Stimulated activated CD4-positive, alpha-beta T cell treated with anti-CD3 and anti-CD28 coated beads, TNF-alpha, amount 100 ng/mL, for 1 hour (primary cell): ENCODE measurements at places on chromosomes 7 and 10.

DNA sequence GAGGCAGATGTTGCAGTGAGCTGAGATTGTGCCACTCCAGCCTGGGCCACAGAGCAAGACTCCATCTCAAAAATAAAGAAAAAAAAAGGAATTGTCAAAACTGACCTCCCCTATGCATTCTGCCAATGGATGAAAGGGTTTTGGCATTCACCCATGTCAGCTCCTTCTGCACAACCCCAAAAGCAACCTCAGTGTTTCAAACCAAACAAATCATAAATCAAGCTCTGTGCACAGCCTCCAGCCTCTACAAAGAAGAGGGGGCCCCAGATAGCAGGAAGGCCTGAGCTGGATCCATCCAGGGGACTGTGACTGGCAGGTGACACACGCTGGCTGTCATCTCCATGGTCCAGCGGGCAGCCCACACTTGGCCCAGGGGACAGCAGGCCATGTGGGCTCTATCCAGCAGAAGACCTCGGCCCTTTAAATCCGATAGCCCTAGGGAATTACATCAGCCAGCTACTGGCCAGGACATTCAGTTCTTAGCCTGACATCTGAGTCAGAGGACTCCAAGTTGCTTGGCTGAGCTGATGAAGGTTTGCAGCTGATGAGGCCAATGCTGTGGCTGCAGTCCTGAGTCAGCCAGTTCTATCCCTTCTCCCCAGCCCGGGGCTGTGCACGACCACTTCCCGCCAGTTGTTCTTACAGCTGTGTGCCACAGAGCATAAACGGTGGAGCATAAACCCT, 52.0 kb upstream of the FIGNL1 start:
- DNase-seq, result no peak

DNA sequence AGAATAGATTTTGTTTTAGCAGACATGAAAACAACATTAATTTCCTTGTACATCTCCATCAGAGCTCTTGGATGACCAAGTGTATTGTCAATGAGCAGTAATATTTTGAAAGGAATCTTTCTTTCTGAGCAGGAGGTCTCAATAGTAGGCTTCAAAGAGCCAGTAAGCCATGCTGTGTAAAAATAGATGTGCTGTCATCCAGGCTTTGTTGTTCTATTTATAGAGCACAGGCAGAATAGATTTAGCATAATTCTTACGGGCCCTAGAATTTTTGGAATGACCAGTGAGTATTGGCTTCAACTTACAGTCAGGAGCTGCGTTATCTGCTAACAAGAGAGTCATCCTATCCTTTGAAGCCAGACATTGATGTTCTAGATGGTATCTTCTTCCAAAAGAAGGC, 19.0 kb downstream of the MINPP1 start:
- no peak for DNase-seq

DNA sequence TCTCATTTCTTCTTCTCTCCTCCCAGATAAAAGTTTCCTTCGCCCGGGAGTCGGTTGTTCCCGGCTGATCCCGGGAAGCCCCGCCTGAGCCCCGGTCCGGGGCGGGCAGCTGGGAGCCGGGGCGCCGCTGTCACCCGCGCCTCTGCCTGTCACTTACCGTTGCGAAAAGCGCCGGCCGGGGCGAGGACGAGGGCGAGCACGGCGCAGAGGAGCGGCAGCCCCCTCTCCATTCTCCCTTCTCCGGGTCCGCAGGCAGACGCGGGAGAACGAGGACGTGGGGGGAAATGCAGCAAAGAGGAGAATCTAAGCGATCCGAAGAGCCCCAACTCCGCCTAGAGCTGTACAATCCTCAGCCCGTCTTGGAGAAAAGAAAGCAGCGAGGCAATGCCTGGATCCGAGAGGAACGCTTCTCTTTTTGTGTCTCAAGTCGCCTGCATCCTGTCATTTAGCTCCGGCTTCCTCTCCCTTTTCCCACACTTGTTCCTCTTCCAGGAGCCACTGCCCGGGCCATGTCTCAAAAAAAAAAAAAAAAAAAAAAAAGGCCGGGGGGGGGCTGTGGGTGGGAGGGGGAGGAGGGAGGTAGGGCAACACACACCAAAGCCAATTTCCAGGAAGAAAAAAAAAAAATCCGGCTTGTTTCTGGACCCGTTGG, at the start of gene NRP1:
Gene NRP1 (minus strand): TSS at position 515 of the 652 bp plus-strand sequence. CDS start 285 bp downstream, at position 230.
- DNase-seq, result no peak

- peak; percentile 11 for DNase-seq
Measured at GRCh38 chr7:104848138-104848990, 165.6 kb upstream of the KMT2E start.

GRCh38 chr10:129810-130209, 5.4 kb upstream of the ZMYND11 start:
- DNase-seq, result no peak

DNA sequence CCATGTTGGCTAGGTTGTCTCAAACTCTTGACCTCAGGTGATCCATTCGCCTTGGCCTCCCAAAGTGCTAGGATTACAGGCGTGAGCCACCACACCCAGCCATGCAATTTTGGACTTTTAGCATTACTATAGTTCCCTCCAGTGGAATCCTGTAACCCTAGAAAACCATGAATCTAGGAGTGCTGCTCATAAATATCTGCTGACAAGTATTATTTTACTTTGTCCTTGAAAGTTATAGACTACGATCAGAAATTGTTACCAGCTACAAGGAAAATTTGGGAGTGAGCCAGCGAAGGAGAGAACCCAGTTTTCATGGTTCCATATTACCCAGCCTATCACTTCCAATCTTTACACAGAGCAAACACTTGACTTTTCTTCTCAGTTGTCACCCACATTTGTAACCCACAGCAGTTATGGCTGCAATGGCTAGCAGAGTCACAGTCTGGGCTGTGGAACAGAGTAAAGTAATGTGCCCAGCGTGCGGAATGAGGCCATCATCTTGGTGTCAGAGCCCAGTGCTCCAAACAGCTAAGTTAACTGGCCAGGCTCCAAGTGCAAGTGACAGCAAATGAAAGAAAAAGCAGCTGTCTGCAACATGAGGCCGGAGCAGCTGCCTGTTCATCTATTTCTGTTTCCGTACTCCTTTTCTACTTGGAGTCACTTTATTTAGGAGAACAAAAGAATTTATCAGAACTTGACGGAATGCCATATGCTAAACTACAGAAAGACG, 29.9 kb downstream of the ZC3HC1 start:
- no peak for DNase-seq

DNA sequence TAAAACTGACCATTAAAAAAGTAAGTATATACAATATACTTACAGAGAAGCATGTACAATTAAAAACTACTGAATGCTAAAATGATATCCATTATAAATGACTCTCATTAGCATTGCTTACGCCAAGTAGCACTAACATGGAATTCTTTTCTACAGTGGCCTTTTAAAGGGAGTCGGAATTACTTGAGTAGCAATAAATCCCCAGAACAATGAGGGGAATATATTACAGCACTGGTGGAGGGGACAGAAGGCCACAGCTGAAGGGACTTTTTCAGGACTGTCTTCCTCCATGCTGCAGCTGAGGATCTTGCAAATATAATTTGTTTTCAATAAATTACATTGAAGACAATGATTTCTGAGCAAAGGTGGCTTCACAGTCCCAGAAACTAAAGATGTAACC, 97.0 kb downstream of the ALOX5 start:
- no peak for DNase-seq

DNA sequence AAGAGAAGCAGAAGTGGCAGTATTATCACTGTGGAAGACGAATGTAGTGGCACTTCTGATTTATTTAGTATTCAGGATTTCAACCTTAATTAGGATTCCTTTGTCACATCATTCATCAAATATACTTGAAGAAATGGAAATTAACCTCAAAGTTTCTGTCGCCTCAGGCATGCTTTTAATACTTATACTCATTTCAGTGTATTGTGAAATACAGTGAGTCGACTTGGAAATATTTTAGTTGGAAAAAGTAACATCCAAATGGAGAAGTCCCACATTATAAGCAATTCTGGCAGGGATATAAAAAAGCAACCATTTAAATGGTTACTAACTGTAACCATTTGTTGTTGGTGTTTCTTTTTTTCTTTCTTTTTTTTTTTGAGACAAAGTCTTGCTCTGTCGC, 648.8 kb downstream of the ARL4A start:
- DNase-seq, result no peak

DNA sequence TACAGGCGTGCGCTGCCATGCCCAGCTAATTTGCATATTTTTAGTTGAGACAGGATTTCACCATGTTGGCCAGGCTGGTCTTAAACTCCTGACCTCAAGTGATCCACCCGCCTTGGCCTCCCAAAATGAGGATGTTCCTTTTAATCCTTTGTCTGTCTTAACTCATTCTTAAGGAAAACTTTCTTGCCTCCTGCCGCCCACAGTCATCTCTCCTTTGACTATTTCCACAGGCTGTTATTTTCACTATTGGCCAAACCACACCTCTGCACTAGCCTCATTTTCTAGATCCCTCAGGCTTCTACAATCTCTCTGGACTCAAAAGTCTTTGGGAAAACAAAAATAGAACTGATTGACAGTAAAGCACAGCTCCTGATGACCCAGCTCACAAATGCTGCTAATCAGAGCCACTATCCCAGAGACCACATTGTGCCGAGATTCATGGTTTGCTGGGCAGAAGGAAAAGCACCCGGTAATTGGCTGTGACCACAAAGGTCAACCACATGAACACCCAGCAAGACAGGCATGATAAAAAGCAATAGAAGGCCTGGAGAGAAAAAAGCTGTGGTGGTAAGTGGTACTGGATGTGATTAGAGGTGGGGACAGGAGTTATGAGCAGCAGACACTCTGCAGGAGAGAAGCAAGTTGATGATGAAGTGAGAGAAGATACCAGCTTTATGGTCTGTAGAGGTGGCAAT, 44.1 kb upstream of the ZNRF2 start:
- no peak for DNase-seq

DNA sequence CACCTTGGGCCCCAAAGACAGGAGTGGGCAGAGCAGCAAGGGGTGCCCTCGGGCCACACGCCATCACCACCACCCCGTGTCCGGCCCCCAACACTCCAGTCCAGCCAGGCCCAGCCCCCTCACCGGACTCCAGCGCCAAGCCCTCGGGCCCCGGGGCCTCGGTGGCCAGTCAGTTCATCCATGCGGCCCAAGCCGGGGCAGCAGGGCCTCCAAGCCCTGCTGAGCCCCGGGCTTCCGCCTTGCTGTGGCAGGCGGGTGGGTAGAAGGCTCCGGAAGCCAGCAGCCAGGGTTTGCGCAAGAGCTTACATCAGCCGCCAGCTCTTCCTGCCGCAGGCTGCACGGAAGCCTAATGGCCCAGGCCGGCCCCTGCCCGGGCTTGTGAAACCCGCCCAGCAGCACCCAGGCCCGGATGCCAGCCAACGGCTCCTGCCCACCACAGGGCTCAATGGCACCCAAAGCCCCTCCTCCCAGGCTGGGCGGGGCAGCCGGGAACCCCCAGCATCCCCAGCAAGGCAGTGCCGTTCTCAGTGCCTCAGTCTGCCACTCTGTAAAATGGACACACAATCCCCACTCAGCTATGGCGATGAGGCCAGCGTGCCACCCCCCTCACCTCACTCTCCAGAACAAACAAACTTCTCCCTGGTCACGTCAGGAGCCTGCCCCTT, 26.5 kb downstream of the TNRC18 start:
- peak; percentile 65 for DNase-seq

- no peak for DNase-seq
Measured at GRCh38 chr7:91083855-91084644, 180.2 kb upstream of the FZD1 start.

- no peak for DNase-seq
Measured at GRCh38 chr7:30848121-30848855, 63.4 kb upstream of the AQP1 start.

DNA sequence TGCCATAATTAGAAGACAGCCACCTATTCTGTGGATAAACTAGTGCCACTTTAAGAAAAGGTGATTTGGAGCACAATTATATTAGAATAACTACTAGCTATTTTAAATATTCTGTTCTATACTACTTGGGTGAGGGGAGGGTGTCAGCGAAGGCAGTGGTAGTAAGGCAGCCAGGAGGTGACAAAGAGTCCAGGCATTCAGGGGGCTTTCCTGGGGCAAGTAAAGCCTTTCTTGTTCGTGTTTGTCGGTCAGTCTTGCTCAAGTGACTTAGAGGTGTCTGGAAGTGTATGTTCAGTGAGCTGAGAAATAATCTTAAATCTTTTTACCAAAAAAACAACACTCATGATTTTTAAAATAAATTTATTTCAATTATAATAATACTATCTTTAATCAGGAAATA, 34.4 kb downstream of the ADD3 start:
- DNase-seq, result no peak

DNA sequence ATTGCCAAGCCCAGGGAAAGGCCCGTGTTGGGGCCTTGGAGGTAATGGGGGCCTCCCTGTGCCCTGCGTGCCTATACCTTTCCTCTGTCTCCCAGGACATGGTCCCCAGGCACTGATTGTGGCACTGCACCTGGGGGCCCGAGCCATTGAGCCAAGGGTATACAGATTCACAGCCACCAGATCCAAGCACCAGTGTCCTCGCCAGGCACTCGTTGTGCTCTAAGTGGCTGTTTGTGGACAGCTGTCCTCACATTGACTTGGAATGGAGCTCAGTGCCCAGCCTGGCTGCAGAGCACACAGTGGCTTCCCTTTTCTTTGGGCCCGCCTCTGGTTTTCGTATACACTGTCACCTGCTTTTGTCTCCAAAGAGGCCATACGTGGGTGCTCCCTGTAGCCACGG, 72.0 kb upstream of the BTBD16 start:
- no peak for DNase-seq

DNA sequence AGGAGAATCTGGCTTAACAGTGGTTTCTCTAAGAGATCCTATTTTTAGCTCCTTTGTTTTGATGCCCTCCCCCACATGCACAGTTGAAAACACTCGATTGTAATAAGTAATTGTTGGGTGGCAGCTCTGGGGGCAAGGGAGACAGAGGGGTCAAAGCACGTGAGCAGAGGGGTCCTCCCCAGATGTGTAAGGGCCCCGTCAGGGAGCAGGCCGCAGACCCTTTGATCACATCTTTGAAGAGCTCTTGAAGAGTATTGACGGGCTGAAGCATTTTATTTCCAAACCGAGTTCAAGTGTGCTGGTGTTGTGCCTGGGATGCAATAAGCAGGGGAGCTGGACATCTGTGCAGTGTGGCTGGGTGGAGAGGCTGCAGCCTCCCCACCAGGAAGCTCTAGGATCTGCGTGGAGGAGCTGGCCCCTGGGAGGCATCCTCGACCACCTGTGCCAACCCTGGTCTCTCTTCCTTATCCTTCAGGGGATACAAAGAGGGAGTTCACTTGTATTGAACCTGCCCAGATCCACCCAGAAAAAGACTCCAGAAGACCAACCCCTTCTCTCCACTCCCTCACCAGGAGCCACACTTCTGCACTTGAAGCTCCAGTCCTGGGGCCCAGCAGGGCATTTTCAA, 473.0 kb upstream of the MGMT start:
- no peak for DNase-seq
